Stimulated activated CD4-positive, alpha-beta T cell treated with anti-CD3 and anti-CD28 coated beads, Interleukin-12 subunit alpha, Interleukin-12 subunit beta, amount 100 ng/mL, for 48 hours (primary cell): ENCODE measurements at places on chromosomes 7 and 10.

DNA sequence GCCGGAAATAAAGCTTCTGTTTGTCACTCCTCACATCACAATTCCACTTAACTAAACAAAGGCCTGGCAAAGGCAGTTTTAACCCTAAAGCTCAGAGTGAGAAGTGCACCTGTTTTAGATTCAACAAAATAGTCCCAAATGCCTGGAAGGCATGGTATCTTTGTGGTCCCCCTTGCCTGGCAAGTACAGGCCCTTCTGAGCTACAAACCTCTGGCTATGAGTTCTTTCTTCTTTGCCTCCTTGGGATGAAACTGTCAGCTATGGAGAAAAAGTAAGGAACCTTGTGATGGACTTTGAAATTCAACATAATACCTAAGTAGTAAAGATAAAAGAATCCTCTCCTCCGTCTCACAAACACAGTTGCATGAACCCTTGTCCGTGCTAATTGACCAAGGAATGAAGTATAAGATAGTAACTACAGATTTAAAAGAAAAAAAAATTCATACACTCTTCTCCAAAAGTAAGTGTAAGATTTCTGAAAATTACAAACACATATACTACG lies 244.5 kb upstream of the ETV1 start:
- no peak for DNase-seq

- DNase-seq = no peak
Measured at GRCh38 chr7:99078416-99078815, 65.5 kb downstream of the SMURF1 start.

- no peak for DNase-seq
Measured at GRCh38 chr7:8783229-8783628, 349.8 kb downstream of the NXPH1 start.

DNA sequence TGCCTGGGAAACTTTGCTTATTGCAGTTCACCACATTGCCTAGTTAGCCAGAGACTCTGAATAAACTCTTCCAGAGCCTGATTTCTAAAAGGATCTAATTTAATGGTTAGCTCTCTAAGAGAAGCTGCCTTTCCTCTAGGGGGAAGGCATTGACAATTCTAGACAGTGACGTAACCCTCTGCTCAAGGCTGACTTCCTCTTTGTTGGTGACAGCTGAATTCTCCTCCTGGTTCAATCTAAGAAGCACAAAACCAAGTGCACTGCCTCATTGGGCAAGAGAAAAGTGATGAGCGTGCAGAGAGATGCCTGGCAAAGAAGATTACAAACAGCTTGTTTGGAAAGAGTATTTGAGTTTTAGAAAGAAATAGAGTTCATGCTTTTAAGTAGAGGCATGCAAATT lies 102.7 kb downstream of the MACC1 start:
- DNase-seq = no peak

GRCh38 chr10:47039562-47039913 lies 128.3 kb downstream of the PTPN20 start:
- no peak for DNase-seq

DNA sequence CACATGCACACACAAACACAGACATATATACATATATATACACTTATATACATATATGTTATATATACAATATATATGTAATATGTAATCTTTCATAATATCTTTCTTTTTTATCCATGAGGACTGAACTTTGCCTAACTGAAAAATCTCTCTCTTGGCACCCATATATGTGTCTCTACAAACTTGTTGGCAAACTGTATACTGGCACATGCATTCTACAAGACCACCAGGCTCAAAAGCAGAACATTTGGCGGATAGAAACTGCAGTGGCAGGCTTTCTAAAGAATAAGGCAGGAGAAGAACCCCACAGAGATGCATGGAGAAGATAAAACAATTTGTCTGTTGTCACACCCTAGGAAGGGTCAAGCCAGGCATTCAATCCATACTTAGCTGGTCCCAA lies 165.3 kb downstream of the NRG3 start:
- DNase-seq = no peak

DNA sequence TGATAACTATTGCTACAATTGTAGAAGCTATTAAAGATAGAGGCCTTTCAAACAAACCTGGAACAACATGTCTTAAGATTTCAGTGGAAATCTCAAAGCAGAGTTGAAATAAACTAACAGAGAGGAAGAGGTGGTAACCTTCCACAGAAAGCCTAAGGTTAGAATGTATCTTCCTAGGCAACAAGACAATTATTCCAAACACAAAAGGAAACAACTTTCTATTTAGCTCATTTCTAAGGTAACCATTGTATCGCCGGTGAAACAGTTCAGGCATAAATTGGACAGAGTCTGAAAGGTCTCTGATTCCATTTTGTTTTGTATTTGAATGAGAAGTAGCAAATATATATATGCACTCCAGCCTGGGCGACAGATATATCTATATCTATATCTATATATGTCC lies 30.7 kb upstream of the HYCC1 start:
- no peak for DNase-seq

DNA sequence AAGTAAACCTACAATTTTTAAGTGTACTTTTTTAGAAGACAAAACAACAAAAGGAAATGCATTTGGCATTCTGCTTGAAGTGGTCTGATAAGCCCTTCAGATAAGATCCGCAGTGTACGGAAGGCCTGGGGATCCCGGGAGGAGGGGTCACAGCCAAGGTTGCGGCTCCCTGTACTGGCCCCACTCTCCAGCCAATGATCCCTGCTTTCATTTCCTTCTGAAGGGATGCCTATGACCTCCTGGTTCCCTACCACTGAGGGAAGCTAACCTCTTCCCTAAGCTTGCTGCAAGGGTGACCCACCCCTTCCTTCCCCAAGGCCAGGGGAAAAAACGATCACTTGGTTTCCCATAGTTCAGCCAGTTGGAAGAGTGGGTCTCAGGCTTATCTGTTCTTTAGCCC lies 5.3 kb downstream of the DENND2A start:
- DNase-seq = no peak
